ENCODE measurements at places on chromosomes 5 and 9. TPM values are rescaled to one million over a fixed set of nuclear protein-coding genes. Genes with fewer than 3 reads are reported as not detected.

- H3K27ac ChIP-seq = no peak overlapping the region
- H3K4me3 ChIP-seq = 0 out of 2 replicates have a peak overlapping the region, but pooled peaks have one; percentile 1
- H3K4me1 ChIP-seq = peaks cover 8% of the 10 kb centered on the region
- H3K36me3 ChIP-seq = no peaks in the 10 kb centered on the region
- DNase-seq = peak; percentile 54
- H3K27me3 ChIP-seq = no peaks in the 10 kb centered on the region
Measured at GRCh38 chr9:120925535-120926396, 830 bp downstream of the TRAF1 start.

DNA sequence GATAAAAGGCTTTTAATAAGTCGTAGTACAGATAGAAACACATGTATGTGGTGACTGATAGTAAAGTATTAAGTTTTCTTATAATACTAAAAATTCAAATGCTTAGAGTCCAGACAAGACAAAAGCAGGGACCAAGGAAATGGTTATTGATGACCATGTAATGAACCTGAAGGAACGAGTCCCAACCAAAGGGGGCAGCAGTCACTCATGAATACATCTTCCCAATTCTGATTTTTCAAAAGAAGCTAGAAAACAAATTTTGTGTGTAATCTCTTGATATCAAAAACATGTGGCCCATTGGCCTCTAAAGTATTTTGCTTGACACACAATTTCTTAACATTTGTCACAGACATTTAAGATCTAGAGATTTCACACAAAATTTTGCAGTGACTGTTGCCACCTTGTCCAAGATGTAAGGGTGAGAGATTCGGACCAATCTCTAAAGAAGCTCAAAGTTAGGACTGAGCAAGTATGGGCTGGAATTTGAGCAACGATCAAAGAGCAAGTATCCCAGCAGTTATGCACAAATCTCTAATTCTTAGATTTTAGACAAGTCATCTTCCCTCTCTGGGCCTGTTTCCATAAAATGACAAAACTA lies 66.8 kb downstream of the ARL15 start:
- H3K36me3 ChIP-seq = no peaks in the 10 kb centered on the region
- no peaks in the 10 kb centered on the region for H3K4me1 ChIP-seq
- H3K27ac ChIP-seq = no peak overlapping the region
- no peak for DNase-seq
- no peak overlapping the region for H3K4me3 ChIP-seq

GRCh38 chr9:98430535-98431292 lies 175.3 kb upstream of the TBC1D2 start:
- no peaks in the 10 kb centered on the region for H3K27me3 ChIP-seq
- DNase-seq = no peak
- no peaks in the 10 kb centered on the region for H3K4me1 ChIP-seq
- H3K36me3 ChIP-seq = no peaks in the 10 kb centered on the region
- H3K4me3 ChIP-seq = no peak overlapping the region

DNA sequence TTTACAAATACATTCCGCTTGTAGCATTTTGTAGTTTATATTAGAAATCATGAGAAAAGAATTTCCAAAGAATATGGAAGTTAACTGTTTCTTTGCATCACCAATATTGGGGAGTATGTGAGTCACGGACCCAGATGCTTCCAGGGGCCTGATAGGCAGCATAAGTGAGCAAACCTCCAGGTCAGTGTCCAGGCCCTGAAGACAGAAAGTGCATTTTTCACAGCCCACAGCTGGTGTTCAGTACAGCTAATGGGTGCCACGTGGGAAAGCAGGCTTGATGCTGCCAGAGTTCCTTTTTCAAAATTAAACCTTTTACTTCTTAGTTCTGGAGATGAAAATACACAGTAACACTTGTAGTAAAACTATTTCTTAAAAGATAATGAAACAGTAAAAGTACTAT lies 454.4 kb upstream of the ACTBL2 start:
- H3K4me3 ChIP-seq = no peak overlapping the region
- no peaks in the 10 kb centered on the region for H3K4me1 ChIP-seq
- no peaks in the 10 kb centered on the region for H3K36me3 ChIP-seq
- no peaks in the 10 kb centered on the region for H3K27me3 ChIP-seq

DNA sequence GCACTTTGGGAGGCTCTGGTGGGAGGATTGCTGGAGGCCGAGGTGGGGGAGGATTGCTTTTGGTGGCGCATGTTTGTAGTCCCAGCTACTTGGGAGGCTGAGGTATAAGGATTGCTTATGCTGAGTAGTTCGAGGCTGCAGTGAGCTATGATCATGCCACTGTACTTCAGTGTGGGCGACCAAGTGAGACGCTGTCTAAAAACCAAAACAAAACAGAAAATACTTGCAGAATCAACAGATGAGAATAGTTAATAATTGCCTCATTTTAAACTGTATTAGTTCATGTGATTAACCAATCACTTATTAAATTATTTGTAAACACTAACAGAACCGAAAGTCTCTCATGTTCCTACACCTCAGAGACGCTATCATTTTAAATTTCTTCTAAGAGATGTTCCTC lies 118.1 kb downstream of the CCDC171 start:
- no peak for DNase-seq
- no peak overlapping the region for H3K4me3 ChIP-seq
- H3K36me3 ChIP-seq = no peaks in the 10 kb centered on the region

DNA sequence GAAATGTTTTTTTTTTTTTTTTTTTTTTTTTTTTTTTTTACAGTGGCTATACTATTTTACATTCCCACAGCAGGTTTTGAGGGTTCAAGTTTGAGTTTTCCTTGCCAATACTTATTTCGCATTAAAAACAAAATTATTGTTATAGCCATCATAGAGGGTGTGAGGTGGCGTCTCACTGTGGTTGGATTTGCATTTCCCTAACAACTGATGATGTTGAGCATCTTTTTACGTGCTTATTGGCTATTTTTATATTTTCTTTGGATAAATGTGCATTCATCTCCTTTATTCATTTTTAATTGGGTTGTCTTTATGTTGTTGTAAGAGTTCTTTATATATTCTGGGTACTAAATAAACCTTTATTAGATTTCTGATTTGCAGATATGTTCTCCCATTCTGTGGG lies 18.9 kb upstream of the UBLCP1 start:
- H3K27ac ChIP-seq = no peak overlapping the region
- no peaks in the 10 kb centered on the region for H3K27me3 ChIP-seq
- no peaks in the 10 kb centered on the region for H3K36me3 ChIP-seq
- no peak overlapping the region for H3K4me3 ChIP-seq

GRCh38 chr5:54703133-54703532 lies 185.6 kb downstream of the SNX18 start:
- H3K4me3 ChIP-seq = no peak overlapping the region
- H3K27me3 ChIP-seq = no peaks in the 10 kb centered on the region

GRCh38 chr5:115487756-115488155 lies 56.8 kb downstream of the FEM1C start:
- no peaks in the 10 kb centered on the region for H3K4me1 ChIP-seq
- no peaks in the 10 kb centered on the region for H3K36me3 ChIP-seq
- no peaks in the 10 kb centered on the region for H3K27me3 ChIP-seq
- no peak overlapping the region for H3K4me3 ChIP-seq

GRCh38 chr5:81212211-81212751 lies 20.8 kb upstream of the CKMT2 start:
- no peak overlapping the region for H3K4me3 ChIP-seq
- no peaks in the 10 kb centered on the region for H3K36me3 ChIP-seq
- DNase-seq = no peak
- no peak overlapping the region for H3K27ac ChIP-seq
- H3K4me1 ChIP-seq = no peaks in the 10 kb centered on the region

GRCh38 chr5:180382926-180383325 lies 29.8 kb upstream of the GFPT2 start:
- no peaks in the 10 kb centered on the region for H3K4me1 ChIP-seq
- no peak overlapping the region for H3K4me3 ChIP-seq
- no peak overlapping the region for H3K27ac ChIP-seq
- no peaks in the 10 kb centered on the region for H3K27me3 ChIP-seq
- no peaks in the 10 kb centered on the region for H3K36me3 ChIP-seq

DNA sequence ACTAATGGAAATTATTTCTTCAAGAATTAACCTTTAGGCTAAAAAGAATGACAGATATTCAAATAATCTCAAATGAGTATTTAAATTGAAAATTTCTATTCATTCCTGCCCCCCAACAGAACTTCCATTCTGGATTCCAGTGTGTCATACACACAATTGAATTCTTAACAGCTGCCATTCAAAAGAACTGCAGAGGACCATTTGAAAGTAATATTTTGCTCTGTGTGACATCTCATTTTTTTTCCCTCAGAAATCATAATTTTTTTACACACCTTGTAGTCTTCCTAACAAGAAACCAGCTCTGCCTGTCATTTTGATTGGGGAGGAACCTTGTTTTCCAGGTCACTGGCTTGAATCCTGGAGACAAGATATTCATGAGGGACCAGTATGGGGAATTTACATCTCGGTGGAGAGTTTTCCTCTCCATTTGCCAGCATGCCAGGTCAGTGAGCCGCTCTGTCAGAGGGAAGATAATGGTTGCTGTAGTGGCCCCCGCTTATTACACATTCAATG lies 358.7 kb upstream of the ITGA1 start:
- H3K4me1 ChIP-seq = no peaks in the 10 kb centered on the region
- H3K36me3 ChIP-seq = no peaks in the 10 kb centered on the region
- no peak overlapping the region for H3K27ac ChIP-seq
- no peaks in the 10 kb centered on the region for H3K27me3 ChIP-seq

DNA sequence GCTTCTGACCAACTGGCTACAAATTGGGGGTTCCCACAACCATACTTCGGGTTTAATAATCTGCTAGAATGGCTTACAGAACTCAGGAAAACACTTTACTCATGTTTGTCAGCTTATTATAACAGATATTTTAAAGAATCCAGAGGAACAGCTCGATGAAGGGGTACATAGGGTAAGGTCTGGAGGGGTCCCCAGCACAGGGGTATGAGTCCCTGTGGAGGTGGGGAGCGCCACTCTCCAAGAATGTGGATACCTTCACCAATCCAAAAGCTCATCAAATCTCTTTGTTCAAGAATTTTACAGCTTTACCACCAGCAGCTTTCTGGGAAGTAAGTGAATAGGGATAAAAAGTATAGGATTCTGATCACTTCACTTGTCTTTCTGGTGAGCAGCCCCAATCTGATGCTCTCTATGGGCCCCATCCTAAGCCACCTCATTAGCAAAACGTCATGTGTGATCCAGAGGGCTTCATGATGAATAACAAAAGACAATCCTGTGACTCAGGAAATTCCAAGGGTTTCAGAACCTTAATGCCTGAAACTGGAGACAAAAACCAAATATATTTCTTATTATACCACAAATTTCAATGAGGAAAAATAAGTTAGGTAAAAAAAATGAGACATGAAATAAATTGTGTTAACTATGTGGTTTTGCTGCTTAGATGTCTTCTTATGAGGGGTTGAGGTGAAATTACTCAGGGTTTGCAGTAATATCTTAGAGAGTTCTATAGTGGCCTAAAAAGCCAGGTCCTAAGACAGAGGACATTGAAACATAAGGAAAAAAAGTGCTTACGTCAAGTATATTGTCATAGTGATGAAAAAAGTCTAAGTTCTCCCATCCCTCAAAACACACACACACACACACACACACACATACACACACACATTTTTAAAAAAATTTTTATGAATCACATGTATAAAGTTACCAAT lies 290.5 kb downstream of the ANXA1 start:
- no peaks in the 10 kb centered on the region for H3K27me3 ChIP-seq
- no peak for DNase-seq

- H3K36me3 ChIP-seq = no peaks in the 10 kb centered on the region
- H3K4me3 ChIP-seq = no peak overlapping the region
- H3K27me3 ChIP-seq = no peaks in the 10 kb centered on the region
Measured at GRCh38 chr5:179986328-179986727, 78.6 kb upstream of the TBC1D9B start.

DNA sequence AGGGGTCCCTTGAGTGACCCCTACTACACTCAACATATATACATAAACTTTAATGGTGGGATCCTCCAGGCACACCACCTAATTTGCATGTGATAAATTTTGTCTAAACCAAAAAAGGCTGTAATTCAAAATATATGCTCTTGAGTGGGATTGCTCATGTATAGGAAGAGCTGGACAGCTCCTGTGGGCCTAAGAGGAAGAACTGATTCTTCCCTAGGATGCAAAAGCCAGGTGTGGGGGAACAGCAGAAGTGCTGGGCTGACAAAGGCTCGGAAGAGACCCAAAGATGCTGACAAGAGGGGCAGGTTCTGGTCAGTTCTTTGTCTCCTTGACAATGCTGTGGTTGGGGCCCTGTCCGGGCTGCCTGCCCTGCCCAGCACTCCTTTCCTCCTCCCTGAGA lies 43.9 kb downstream of the PCDH1 start:
- H3K4me3 ChIP-seq = no peak overlapping the region
- no peak for DNase-seq
- H3K27ac ChIP-seq = no peak overlapping the region
- peaks cover 3% of the 10 kb centered on the region for H3K27me3 ChIP-seq
- H3K4me1 ChIP-seq = no peaks in the 10 kb centered on the region

- no peak for DNase-seq
- no peak overlapping the region for H3K27ac ChIP-seq
- H3K27me3 ChIP-seq = no peaks in the 10 kb centered on the region
- H3K36me3 ChIP-seq = no peaks in the 10 kb centered on the region
- H3K4me1 ChIP-seq = no peaks in the 10 kb centered on the region
Measured at GRCh38 chr9:82106536-82106935, 118.0 kb downstream of the SPATA31D1 start.

- no peaks in the 10 kb centered on the region for H3K27me3 ChIP-seq
- no peak overlapping the region for H3K4me3 ChIP-seq
- H3K36me3 ChIP-seq = no peaks in the 10 kb centered on the region
- H3K4me1 ChIP-seq = peaks cover 29% of the 10 kb centered on the region
- 0 out of 2 replicates have a peak overlapping the region, but pooled peaks have one; percentile 8 for H3K27ac ChIP-seq
Measured at GRCh38 chr9:37229882-37230482, 109.6 kb downstream of the ZCCHC7 start.

DNA sequence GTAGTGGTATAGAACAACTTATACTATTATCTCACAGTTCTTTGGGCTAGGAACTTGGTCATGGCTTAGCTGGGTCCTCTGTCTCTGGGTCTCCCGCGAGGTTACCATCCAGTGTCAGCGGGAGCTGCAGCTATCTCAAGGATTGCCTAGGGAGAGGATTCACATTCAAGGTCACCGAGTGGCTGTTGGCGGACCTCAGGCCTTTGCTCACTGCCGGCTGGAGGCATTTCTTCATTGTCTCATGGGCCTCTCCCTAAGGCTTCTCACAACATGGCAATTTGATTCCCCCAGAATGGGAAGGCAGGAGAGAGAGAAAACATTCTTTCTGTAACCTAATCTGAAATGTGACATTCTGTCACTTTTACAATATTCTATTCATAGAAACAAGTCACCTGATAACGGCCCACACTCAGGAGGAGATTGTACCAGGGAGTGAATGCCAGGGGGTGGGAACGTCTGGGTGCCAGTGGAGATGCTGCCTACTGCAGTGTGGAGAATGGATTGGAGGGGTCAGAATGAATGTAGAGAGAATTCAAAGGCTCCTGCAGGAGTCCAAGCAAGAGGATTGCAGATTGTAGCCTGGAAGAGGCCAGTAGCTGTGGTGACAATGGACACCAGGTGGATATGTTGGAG lies 29.5 kb upstream of the ANKRD18A start:
- no peaks in the 10 kb centered on the region for H3K4me1 ChIP-seq
- H3K36me3 ChIP-seq = no peaks in the 10 kb centered on the region
- H3K27me3 ChIP-seq = no peaks in the 10 kb centered on the region
- no peak overlapping the region for H3K4me3 ChIP-seq
- no peak overlapping the region for H3K27ac ChIP-seq

GRCh38 chr9:129252937-129253802 lies 75.1 kb upstream of the IER5L start:
- no peak overlapping the region for H3K27ac ChIP-seq

Gene AQP7
- 0.26 TPM for total RNA-seq

Gene GPR150
- total RNA-seq = 0.54 TPM

Gene KIF4B
- 0.10 TPM for total RNA-seq

Gene C9orf40
- 9.2 TPM for total RNA-seq

Gene CBY3
- 0.39 TPM for total RNA-seq

Gene DMRT3
- total RNA-seq = not detected

Gene TRIP13
- total RNA-seq = 45.9 TPM

Gene HMGXB3
- total RNA-seq = 56.2 TPM

Gene FGF1
- total RNA-seq = not detected

Gene IFNB1
- not detected for total RNA-seq

Gene ADGRD2
- total RNA-seq = not detected

Gene PPP2R2B
- 8.8 TPM for total RNA-seq

Gene ACSL6
- total RNA-seq = 0.18 TPM

Gene PCDHGA8
- 0.18 TPM for total RNA-seq

Measured in Panc1 (cell line).